ENCODE measurements at places on chromosomes 12 and 14.

- DNase-seq, result no peak
Observed at GRCh38 chr12:608921-609320, 54.3 kb downstream of the NINJ2 start.

- no peak for DNase-seq
Observed at GRCh38 chr14:69683971-69684370, 72.6 kb downstream of the SUSD6 start.

DNA sequence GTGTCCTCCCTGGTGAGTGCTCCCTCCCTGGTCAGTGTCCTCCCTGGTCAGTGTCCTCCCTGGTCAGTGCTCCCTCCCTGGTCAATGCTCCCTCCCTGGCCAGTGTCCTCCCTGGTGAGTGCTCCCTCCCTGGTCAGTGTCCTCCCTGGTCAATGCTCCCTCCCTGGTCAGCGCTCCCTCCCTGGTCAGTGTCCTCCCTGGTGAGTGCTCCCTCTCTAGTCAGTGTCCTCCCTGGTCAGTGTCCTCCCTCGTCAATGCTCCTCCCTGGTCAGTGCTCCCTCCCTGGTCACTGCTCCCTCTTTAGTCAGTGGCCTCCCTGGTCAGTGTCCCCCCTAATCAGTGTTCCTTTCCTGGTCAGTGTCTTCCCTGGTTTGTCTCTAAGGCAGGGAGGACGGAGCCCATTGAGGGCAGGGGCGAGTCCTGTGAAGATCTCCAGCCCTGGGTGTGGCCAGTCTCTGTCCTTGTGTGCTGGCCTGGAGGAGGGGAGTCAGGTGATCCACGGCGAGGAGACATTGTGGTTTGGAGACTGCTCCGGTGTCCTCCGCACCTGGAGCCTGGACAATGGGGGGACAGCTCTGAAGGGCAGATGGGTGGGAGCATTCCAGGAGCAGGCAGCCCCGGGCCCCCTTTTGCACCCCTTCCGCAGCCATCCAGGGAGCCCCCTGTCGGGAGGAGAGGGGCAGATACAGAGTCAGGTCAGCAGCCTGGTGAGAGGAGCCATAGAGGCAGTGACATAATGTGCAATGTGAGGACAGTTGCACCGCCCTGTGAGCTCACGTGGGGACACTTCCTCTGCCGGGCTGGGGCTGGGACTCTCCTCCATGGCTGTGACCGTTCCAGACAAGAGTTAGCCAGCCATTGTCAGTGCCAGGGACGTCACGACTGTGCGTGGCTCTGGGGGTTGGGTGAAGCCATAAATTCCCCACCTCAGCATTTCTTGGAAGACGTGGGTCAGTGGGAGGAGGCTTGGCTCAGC is 93.4 kb downstream of the ADGRD1 start:
- no peak for DNase-seq

GRCh38 chr12:94676031-94676641 is 25.8 kb upstream of the TMCC3 start:
- no peak for DNase-seq

DNA sequence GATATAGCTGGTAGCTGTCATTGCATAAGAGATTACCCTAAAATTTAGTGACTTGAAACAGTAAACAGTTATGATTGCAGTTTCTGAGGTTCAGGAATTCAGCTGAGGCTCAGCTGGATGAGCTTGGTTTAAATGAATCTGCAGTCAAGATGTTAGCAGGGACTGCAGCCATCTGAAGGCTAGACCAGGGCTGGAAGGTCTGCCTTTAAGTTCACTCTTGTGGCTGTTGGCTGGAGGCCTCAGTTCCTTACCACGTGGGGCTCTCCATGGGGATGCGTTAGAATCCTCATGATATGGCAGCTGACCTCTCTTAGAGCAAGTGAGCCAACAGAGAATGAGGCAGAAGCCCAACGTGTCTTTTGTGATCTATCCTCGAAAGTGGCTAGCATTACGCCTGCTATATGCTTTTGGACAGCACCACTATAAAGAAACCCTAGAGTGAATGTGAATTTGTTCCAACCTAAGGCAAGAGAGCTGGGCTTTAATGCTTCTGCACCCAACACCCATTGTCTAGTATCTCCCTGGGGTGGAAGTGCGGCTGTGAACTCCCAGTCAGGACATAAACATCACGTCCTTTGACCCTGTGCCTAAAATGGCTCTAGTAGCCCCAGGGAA is 26.0 kb downstream of the HSPB8 start:
- DNase-seq, result no peak

DNA sequence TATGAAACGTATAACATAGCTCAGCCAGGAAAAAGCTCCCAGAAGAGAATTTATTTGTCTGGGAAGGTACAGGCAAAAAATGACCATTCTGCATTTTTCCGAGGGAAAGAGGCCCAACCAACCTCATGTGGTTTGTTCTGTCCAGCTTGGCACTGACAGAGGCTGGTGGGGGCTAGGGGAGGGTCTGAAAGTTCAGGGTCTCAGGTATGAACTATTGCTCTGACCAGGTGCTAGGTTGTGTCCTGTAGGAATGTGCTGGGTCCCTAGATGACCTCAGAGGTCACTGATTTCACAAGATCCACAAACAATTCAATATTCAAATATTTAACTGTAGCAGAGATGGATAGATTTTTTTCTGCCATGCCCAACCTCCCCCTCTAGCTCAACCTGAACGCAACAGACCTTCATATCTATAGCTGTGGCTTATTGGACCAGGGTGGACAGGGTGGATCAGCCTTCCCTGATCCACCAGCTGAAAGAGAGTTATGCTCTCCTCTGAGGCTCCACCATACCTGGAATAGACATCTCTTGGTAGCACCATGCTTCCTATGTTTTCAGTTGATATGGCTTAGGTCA is 32.9 kb upstream of the IFT81 start:
- no peak for DNase-seq

GRCh38 chr14:76876076-76876475 is 49.9 kb downstream of the LRRC74A start:
- DNase-seq, result peak; percentile 17
